NCI-H1105 (cell line): ENCODE measurements at places on chromosomes 2 and 18.

- DNase-seq = no peak
These were observed 8.2 kb downstream of the MXD1 start for GRCh38 chr2:69923116-69923515.

DNA sequence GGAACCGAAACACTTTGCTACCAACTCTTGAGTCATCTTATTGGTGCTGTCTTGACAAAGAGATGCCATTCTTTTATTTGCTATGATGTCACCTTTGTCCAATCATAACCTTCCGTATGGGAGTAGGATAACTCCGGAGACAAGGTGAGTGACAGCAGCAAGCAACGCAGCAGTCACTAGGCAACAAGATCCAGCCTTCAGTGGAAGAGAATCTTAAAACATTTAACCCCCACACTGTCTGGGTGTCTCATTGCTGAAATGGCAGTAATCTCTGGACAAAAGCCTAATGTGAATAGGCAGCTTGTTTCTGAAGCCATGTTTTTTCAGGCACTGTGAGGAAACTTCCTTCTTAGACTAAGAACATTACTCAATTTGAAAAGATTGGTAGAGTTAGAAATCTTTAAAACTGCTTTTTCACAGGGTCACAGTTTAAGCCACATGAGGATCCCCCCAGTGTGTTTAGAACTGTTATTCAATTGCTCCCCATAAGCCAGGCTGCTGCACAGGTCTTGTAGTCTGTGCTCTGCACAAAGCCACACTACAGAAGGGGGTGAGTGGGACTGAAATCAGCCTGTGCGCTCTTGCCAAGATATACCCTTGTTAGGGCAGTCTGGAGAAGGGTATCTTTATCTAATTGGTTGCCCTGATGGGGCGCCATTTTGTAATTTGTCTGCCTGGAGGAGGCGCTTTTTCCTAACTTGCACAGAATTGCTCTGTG, 131.5 kb upstream of the STON1 start:
- DNase-seq = peak; percentile 93

GRCh38 chr2:33366473-33366872, 110.0 kb upstream of the RASGRP3 start:
- no peak for DNase-seq

DNA sequence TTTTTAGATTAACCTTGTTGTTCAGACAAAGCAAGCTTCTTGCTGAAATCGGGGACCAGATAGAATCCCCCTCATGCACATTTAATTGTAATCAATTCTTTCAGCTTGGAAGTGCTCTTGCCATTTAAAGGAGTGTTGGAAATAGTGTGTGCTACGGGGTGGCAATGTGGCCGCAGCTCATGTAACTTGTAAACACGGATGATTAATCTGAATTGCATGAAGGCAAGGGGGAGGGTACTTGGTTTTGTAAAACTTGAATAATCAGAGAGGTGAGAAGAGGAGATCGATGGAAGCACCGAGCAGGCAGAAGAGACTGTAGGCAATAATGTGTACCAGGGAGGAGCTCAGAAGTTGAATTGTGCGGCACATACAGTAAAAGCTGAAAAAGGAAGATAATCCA, 273.5 kb downstream of the PTGR3 start:
- no peak for DNase-seq

GRCh38 chr2:236562434-236562833, 7.2 kb upstream of the ACKR3 start:
- DNase-seq = no peak

DNA sequence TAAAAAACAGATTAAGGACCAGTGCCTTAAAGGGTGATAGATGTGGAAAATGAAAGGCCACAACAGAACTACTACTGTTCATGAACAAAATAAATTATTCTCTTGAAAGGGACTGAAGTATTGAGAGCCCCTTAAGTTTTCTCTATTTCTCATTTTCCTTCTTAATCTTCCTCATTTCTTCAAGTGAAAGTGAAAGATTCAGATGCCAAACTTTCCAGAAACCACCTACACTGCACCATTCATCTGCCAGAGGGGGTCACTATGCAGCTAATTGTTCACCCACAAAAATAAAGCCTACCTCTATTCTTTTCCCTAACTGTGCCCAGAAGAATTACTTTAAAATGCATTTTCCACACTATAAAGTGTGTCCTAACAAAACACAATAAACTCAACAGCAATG, 140.1 kb downstream of the NR4A2 start:
- DNase-seq = no peak

GRCh38 chr2:232613538-232614134, 19.8 kb upstream of the EFHD1 start:
- DNase-seq = no peak

DNA sequence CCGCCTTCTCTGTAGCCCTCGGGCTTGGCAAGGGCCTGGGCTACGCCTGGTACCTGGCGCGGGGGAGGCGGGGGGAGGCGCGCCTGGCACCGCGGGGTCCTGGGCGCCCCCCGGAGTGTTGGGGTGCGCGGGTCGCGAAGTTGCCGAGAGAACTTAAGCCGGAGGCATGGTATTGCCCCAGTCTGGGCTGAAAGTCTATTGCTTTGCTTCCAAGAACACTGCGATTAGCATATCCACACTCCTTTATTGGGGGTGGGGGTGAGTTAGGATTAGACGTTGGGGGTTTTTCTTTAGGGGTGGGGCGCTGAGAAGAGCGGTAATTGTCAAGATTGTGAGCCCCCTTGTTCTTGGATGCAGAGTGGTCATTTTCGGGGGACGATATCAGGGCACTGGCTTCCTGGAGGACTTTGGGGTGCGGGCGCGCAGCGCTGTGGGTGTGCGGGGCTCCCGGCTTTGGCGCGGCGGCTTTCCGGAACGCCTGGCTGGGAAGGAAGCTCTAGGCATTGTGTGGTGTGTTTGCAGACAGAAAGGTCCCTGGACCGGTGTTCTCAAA, 798 bp downstream of the TANC1 start:
- no peak for DNase-seq

DNA sequence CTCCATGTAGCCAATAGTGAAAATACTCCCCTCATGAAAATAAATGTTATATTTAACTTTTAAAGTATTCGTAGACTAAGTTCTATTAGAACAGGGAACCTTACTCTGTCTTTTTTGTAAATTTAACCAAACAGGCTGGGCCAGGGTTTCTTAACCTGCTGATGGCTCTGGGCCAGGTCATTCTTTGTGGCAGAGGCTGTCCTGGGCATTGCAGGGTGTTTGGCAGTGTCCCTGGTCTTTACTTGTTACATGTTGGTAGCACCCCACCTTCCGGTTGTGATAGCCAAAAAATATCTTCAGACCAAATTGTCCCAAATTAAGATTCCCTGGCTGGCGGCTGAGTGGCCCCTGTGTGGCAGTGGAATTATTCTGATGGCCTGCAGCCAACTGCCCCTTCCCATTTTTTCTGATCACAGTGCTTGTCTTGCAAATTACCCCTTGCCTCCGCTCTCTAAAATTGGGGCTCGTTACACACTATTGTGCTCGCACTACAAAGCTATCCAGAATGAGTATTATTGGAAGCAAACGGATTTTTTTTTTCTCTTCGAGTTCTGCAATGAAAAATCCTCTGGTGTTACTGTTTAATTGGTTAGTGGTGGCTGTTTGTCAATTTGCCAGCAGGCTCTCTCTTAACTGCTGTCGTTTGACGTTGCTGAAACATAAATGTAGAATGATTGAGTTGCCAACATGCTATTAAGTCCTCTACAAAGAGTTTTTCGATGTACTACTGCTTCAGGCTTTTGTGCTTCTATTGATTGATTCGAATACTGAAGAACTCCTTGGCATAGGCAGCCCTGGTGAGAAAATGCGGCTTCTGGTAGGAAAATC, 216.9 kb downstream of the SH3RF3 start:
- DNase-seq = peak; percentile 31

- DNase-seq = no peak
These were observed 108.4 kb downstream of the MEP1B start for GRCh38 chr18:32298171-32298667.

DNA sequence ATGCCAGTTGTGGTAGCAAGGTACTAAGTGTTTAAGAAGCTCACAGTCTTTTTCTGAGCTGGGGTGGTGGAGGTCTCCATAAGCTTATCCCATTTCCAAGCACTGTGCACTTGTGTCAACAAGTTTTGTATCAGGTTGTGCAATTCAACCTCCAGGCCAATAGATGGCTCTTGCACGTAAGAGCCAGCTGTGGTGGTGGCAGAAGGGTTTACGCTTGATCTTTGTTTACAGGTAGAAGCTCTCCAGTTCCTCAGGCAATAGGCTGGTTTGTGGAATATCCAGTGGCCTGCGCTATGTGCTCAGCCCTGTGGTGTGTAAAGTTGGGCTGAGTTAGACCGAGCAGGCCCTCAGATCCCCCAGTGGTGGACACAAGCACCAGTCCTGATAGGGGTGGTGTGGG, 89.7 kb upstream of the CNTNAP5 start:
- no peak for DNase-seq

DNA sequence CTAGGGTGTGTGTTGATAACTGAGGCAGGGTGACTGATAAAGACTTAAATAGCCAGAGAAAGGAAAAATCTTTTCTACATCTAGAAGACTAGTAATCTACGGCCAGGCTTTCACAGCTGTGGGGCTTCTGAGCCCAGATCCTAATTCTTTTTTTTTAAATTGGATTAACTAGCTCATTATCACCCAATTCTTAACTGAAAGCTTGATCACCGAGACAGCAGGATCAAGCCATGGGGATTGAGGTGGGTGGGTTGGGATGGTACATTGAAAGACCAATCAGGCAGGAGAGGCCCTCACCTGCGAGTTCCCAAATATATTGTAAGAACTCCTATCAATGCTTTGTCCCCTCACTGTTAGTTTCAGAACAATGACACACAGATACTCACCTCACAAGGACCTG, 20.0 kb upstream of the NFE2L2 start:
- DNase-seq = no peak

DNA sequence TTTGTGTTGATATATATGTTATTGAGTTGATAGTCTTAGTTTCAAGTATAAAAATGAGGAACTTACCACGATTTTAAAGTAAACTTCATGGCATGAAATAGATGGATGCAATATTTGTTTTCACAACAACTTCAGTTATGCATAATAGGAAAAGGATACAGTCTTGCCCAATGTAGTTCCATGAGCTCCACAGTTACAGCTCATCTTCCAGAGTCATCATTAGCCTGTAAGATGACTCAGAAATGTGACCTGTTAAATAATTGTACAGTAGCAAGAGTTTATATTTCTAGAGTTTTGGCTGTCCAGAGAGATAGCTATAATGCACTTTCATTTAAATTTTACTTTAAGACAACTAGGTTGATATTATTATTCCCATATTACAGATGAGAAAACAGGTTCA, 80.9 kb upstream of the ARHGAP28 start:
- DNase-seq = no peak

GRCh38 chr18:76416911-76417310, 78.1 kb downstream of the ZNF516 start:
- DNase-seq = no peak

DNA sequence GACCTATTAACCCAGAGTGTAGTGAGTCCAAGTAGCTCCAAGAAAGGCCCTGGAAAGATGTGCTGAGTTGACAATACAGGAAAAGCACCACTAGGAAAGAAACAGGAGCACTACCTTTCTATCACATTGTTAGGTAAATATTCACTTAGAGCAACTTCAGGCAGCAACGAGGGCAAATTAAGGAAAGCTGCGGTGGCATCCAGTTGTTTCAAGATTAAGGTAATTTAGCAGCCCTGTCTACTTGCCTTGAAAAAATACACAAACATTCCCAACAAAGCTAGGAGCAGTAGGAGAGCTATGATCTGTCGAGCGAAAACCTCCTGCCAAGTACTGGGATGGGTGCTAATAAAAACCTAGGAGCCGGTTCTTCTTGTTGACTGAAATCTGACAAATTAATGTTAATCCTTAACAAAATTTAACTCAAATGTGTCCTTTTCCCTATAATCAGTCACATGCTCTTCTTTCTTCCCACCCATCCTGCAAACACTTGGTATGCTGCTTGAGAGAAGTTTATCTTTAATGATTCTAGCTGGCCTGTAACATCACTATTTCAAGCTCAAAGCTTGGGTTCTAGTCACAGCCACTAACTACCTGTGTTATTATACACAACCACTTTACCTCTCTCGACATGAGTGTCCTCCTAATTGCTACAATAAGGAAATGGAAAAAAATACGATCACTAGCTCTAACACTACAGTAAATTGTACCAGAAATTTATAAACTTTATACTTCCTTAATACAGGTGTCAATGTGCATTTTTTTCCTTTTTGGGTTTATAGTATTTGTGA, 2.0 kb downstream of the ACAA2 start:
- DNase-seq = peak; percentile 12

DNA sequence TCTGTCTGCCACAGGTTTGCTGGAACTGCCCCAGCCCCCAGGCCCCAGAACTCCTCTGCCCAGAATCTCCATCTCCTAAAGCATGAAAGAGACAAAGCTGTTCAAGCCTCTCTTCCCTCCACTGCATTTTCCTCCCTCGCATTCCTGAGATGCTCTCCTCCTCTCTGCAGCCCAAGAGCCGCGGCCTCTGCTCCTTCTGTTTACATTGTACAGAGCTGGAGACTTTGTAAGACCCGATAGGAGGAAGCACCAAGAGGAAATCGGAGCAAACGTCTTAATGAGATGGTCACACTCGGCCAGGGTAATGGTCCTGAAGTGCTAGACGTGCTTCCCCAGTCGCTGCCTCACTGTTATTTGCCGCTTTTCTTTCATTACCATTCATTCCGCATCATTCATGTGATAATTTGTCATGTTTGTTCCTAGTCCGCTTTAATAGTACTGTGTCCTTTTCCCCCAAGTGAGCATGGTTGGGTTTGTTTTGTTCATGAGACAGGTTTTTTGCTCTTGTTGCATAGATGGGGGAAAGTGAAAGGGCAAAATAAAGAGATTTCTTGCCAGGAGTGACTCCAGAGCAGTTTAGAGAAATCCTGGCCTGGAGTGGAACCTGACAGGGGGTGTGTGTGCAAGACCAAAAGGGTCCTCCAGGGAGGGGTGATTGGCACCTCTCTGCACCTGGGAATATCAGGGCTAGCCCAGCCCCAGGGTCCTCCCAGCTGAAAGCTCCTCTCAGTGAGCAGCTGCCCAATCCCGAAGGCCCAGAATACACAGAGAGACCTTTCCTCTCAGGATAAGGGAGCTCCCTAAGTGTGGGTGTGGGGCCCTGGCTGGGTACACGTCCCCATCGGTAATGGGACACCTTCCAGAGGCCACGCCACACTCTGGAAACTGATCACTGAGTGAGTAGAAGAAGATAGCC, 44.9 kb upstream of the ID2 start:
- DNase-seq = no peak

GRCh38 chr2:152411154-152411553, 76.2 kb downstream of the FMNL2 start:
- DNase-seq = no peak

DNA sequence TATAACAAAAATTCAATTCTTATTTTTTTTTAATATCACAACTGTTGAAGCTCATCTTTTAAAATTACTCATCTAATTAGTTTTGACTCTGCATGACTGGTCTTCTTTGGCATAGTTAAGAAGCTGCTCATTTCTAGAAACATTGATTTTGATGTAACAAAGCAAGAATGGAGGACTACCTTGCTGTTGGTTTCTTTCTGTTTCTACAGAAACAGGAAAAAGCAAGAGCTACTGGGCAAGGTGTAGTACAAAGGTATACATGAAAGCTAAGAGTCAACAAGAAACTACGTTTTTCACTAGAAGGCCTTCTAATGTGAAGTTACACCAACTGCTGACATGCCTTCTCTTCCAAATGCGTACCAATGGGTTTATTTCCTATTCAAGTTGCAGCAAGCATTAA, 90.6 kb upstream of the SYT4 start:
- DNase-seq = no peak
